CD4-positive, alpha-beta T cell treated with Interleukin-1 beta for 1 hour (primary cell): ENCODE measurements at places on chromosomes 13 and 19.

GRCh38 chr13:51162701-51163100, 51.6 kb upstream of the C13orf42 start:
- DNase-seq, result no peak

- DNase-seq, result peak; percentile 46
Observed at GRCh38 chr13:99178636-99179035, 22.0 kb upstream of the UBAC2 start.

- DNase-seq, result no peak
Observed at GRCh38 chr13:23069566-23069965, 111.2 kb upstream of the SGCG start.

GRCh38 chr13:63554157-63554556, 2138.5 kb upstream of the PCDH20 start:
- DNase-seq, result no peak

- DNase-seq, result peak; percentile 73
Observed at GRCh38 chr19:4069331-4069959, 2.7 kb upstream of the ZBTB7A start.
